ENCODE measurements at places on chromosomes 12 and 14.

DNA sequence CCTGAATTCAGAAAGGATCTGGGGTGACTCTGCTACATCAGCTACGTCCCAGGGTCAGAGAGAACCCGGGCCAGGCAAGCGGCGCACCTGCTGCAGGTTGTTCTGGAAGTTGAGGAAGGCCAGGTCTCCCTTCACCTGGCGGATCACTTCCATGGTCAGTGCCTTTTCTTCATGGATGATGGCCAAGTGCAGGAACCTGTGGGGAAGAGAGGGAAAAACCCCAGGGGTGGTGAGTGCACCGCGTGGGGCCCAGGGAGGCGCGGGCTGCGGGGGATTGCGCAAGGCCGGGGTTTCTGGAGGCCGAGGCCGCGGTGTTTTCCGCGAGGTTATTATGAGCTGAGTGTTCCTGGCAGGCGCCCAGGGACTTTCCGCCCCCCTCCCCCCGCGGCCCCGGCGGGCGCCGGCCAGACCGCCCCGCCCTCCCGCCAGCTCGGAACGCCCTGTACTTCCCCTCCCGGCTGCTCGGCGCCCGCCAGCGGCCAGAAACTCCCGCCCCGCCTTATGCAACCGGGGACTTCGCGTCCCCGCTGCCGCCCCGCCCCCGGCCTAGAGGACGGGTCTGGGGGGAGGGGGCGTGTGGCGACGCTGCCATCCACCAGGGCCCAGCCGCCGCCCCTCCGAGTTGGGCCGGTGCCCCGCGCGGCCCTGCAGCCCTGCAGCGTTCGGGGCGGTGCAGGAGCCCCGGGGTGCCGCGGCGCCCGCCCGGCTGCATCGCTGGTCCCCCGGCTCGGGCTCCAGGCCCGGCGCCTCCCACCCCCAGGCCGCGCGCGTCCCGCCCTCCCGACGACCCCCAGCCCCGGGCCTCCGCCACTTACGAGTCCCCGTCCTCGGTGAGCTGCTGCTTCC lies 723 bp downstream of the NFKBIA start:
- peak; percentile 97 for DNase-seq

GRCh38 chr14:52043690-52044089 lies 25.2 kb downstream of the NID2 start:
- peak; percentile 49 for DNase-seq

GRCh38 chr14:90842726-90843125 lies 26.5 kb upstream of the TTC7B start:
- DNase-seq = no peak

- DNase-seq = no peak
These were observed 7.9 kb downstream of the SSPN start for GRCh38 chr12:26203167-26203780.

GRCh38 chr12:92088805-92089204 lies 56.8 kb downstream of the BTG1 start:
- DNase-seq = no peak

DNA sequence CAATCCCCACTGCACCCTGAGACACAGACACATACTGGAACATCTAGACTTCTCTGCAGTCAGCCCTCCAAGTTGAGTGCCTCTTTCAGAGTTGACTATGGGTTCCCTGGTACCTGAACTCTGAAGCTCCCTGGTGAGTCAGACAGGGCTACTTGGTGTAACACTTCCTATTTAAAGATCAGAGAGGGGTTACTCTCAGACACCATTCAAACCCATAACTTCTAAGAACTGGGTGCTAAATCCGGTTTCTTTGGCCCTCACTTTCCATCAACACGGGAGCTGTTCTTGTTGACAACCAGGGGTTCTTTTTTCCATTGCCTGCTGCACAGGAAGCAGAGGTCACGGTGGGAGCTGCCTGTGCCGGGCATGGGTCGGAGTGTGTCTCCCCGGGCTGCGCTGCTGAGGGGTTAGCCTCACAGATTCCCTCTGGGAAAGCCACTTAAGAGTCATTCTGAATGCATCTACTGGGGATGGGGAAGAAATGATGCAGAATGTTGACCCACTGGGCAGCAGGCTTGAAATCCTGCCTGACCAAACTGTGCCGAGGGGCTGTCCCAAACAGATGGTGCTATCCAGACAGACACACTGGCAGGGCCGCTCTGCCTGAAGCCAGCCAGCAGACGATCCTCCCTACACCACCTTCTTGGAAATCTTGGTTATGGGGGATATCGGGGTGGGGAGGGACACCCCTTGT lies 74.1 kb downstream of the PITPNM2 start:
- DNase-seq = no peak

DNA sequence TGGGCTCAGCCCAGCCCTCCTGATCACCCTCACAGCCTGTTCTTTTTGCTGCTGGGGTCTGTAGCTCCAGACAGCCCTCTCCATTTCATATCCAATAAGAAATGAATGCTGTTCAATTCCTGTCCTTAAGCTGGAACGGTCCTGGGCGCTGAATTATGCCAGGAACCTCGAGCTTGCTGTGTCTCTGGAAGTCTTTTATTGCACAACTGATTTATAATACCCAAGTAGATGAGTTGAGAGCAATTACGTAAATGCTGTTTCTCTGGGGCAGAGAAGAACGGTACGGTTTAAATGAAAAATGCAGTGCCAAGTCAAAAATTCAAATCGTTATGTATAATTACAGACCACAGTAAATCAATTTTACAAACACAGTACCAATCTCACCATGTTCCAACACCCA lies 161.0 kb downstream of the SAMD4A start:
- DNase-seq = no peak

GRCh38 chr14:28596391-28596790 lies 170.2 kb upstream of the FOXG1 start:
- DNase-seq = peak; percentile 54

DNA sequence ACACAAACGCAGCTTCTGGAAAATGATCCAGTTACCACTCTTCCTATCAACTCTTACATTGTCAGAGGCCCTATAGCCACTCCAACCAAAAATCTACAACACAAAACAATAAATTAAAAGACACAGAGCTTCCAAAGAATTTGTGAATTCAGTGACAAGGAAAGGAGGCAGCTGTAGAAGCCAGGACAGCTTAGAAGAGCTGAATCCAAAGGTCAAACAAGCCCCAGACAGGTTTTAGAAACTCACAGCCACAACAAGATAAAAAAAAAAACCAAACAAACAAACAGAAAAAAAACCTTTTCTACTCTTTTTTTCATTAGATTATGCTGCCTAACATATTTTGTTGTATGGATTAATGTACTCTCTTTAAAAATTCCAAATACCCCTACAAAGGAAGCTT lies 94.4 kb downstream of the KIF21A start:
- no peak for DNase-seq

- peak; percentile 28 for DNase-seq
These were observed at the start of gene CHGA for GRCh38 chr14:92922883-92923743. Gene CHGA (plus strand): TSS chr14:92923150. CDS start chr14:92923360, 210 bp downstream.

GRCh38 chr12:53758081-53758729 lies 6.4 kb upstream of the CISTR start:
- DNase-seq = no peak
